ENCODE measurements at places on chromosomes 2 and 18.

DNA sequence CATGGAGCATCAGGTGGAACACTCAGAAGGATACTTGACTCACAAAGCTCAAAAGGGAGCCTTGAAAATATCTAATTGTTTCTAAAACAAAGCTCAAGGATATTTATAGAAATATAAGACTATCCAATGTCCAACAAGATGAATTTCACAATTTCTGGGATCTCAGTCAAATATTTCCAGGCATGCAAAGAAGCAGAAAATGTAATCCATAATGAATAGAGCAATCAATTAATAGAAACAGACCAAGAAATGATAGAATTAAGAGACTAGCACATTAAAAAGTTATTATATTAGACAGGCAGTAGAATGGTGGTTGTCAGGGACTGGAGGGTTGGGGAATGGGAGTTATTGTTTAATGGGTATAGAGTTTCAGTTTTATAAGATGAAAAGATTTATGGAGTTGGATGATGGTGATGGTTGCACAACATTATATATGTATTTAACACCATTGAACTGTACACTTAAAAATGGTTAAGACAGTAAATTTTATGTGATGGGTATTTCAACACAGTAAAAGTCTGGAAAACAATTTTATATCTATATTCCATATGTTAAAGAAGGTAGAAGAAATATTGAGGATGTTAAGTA is 189.9 kb upstream of the PIEZO2 start:
- DNase-seq, result no peak

- no peak for DNase-seq
Observed at GRCh38 chr2:28638102-28638501, 113.5 kb upstream of the PPP1CB start.

DNA sequence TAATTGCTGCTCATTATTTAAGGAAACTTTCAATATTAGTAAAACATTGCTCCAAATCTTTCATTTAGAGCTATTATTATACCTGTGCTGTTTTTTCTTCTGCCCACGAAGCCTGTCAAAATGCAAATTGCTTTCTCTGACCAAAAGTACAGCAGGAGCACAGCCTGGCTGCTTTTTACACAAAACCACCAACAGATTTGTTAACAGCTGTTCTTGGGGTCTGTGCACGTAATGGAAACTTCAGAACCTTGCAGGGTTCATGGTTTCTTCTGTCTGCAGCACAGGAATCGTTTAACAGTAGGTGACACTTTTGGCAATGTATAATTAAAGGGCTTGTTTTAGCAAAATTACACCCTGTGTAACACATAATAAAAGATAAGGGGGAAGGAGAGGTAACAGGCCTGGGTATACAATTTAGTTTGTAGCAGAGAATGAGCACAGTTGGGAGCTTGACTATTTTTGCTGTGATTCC is 447.3 kb downstream of the KCNJ3 start:
- no peak for DNase-seq

- no peak for DNase-seq
Observed at GRCh38 chr2:229900012-229900411, 21.8 kb downstream of the TRIP12 start.

- DNase-seq, result no peak
Observed at GRCh38 chr2:126930970-126931590, 32.4 kb downstream of the TEX51 start.

DNA sequence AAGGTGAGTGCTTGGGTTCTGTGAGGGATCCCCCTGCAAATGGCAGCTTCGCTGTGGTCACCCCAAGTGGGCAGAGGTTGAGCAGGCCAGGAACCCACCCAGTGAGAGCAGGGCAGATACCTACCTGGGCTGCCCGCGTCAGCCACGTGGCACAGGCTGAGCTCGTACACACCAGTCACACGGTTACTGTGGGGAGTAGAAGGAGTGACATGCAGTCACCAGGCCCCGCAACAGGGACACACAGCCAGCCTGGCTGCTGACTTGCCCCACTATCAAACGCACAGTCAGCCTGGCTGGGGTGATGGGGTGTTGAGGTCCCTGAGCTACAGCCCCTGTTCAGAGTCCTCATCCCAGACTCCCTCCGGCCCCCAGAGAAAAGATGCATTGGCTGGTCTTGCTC is 32.2 kb downstream of the AQP12A start:
- no peak for DNase-seq
